ENCODE measurements at places on chromosomes 12 and 14.

DNA sequence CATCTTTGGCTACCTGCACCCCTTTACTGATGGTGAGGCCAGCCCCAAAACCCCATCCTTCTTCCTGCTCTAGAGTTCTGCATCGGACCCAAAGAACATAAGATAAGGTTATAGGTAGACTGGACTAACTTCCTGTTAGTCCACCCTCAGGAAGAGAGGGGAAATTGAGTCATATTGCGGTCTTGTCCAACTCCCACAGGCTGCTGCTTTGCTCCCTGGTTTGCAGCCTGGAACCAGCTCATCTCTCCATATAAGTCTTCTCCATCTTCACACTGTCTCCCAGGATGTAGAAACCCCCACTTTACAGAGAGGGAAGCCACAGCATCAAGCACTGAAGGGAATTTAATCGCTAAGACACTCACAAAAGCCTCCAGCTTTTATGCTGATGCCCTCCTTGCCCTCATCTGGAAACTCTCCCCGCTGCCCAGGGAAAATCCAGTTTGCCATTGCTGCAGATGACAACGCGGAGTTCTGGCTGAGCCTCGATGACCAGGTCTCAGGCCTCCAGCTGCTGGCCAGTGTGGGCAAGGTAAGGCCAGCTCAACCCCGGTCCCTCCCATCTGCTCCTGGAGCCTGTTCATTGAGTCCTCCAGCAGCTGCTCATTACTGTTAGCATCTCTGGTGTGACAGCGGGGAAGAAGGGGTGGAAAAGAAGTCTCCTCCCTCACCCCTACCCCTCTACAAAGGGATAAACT lies 85.3 kb downstream of the B4GALNT3 start:
- DNase-seq, result no peak

DNA sequence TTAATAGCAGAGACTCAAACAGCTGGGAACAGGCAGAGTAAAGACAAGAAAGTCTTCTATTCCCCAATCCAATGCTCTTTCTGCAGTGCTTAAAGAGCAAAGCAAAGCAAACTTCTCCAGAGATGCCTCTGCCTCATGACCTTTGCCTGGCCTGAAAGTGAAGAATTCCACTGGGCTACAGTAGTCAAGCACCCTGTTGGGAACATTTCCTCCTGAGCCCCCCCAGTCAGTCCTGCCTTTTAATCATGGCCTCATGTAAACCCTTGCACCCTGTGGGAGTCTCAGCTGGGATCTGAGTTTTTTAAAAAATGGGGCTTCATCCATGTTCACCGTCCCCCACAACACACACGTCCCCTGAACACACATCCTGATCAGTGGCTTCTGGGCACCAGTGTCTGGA lies 62.7 kb upstream of the TSPAN11 start:
- DNase-seq, result no peak

- DNase-seq, result no peak
Observed at GRCh38 chr12:53048033-53048779, 1.7 kb upstream of the TNS2 start.

DNA sequence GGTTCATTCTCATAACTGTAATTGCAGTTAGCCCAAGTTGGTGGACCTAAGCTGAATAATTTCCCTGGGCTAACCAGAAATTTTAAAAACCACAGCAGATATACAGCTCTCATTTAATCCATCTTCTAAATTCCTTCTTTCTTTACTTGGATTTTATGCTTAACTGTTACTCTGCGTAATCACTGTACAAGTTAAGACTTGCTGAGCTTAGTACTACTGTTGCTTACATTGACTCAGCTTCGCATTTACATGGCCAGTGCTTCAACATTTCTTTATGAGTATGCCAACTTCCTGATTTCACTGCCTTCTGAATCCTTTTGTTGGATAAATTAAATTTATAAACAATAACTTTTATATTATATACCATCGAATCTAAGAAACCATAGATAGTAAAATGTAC lies 147.4 kb downstream of the SLC38A4 start:
- no peak for DNase-seq

- no peak for DNase-seq
Observed at GRCh38 chr12:1906579-1906978, 11.9 kb downstream of the CACNA2D4 start.

GRCh38 chr14:51394804-51395203 lies 154.8 kb downstream of the TMX1 start:
- DNase-seq, result no peak

- no peak for DNase-seq
Observed at GRCh38 chr12:28855761-28856310, 293.2 kb upstream of the FAR2 start.

- no peak for DNase-seq
Observed at GRCh38 chr12:29578731-29579130, 81.2 kb upstream of the OVCH1 start.

DNA sequence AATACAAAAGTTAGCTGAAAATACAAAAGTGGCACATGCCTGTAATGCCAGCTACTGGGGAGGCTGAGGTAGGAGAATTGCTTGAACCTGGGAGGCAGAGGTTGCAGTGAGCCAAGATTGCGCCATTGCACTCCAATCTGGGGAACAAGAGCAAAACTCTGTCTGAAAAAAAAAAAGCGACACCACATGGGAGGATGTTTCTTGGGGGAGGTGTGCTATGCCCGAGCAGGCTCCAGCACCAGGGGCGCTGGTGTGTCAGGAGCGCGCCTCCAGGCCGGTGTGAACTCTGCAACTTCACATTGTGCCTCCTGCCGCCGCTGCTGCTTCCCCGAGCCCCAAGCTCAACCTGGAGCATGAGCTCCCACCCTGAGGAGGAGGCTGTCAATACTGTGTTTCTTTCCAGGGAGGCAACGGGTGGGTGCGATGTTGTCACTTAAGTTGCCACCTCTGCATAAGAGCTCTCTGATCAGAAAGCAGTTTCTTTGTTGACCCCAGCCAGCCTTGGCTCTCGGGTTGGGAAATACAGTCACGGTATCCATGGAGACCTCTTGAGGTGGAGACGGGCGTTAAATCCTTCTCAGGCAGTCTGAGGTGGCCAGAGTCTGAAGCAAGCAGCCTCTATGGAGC lies 18.9 kb downstream of the DEGS2 start:
- no peak for DNase-seq
